ENCODE measurements at places on chromosomes 1 and 21.

- DNase-seq: no peak
These were observed 2.0 kb downstream of the LORICRIN start for GRCh38 chr1:153261281-153262069.

DNA sequence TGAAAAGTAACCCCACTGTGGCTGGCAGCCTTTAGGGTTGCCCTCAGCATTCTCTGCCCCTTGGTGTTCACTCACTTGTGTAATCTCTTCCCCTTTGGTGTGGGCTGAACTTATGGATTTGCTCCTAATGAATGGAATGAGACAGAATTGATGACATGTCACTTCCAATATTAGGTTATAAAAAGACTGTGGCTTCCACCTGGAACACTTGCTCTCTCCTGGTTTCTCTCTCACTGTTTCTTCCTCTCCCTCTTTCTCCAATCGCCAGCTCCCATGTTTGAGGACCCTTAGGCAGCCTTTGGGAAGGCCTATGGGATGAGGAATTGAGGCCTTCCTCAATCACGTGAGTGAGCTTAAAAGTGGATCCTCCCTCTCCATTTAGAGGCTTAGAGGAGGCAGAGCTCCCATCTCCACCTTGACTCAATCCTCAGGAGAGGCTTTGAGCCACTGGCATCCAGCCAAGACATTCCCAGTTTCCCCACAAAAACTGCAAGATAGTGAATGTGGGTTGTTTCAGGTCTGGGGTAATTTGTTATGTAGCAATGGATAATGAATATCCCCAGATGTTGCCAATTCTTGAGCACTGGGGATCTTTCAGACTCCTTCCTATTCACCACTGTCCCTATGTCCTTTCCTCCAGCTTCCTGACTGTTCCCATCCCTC is 95.5 kb upstream of the CD34 start:
- DNase-seq: no peak

DNA sequence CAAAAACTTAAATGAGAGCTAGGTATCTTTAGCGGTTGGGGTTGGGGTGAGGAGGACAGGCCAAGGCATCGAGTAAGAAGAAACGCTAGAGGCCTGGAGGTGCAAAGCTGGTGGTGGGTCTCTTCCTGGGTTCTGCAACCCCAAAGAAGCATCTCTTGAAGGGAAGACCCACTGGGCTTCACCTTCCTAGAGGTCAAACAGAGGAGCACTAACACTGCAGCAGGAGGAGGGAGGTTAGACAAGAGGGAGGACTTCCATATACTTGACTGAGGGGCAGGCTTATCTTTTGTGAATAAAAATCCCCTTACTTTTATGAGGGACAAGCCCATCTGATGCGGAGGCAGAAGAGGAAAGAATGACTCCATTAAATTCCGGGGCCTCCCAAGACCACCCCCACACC is 2.5 kb downstream of the MEX3A start:
- DNase-seq: no peak

- DNase-seq: no peak
These were observed 54.1 kb downstream of the TAS1R2 start for GRCh38 chr1:18805150-18805879.
